ENCODE measurements at places on chromosomes 5 and 9.

GRCh38 chr9:137436761-137437600 is 4.2 kb downstream of the ENTPD8 start:
- DNase-seq: no peak

DNA sequence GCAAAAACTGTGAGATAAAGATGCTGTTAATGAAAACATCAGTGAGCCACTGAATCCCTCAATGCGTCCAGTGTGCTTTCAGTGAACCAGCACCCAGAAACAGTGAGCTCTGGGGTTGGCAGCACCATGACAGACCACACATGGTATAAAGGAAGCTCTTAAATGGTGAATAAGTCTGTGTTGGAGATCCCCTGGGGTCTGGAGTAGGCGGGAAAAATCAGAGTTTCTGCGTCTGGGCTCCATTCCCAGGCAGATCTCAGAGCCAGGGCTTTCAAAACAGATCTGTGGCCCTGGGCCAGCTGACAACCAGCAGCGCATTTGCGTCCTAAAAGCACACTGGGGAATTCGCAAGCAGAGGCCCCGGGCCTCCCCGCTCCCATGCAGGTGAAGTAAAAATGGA is 233.5 kb downstream of the FRMD3 start:
- DNase-seq: peak; percentile 19

DNA sequence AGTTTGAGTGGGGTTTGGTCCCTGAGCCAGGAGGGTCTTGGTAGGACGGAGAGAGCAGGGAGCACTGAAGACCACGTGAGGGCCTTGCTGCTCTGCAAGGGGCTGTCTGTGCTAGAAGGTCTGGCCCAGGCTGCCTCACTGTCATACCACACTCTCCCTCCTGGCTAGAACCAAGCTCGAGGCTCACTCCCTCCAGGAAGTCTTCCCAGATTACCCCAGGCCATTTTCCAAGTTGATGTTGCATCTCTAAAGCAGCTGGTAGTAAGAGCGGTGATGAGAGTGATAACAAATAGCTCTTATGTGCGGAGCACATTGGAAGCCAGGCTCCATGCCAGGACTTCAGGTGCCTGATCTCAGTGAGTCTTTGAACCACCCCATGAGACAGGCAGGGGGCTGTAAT is 6.6 kb downstream of the MYMK start:
- no peak for DNase-seq

DNA sequence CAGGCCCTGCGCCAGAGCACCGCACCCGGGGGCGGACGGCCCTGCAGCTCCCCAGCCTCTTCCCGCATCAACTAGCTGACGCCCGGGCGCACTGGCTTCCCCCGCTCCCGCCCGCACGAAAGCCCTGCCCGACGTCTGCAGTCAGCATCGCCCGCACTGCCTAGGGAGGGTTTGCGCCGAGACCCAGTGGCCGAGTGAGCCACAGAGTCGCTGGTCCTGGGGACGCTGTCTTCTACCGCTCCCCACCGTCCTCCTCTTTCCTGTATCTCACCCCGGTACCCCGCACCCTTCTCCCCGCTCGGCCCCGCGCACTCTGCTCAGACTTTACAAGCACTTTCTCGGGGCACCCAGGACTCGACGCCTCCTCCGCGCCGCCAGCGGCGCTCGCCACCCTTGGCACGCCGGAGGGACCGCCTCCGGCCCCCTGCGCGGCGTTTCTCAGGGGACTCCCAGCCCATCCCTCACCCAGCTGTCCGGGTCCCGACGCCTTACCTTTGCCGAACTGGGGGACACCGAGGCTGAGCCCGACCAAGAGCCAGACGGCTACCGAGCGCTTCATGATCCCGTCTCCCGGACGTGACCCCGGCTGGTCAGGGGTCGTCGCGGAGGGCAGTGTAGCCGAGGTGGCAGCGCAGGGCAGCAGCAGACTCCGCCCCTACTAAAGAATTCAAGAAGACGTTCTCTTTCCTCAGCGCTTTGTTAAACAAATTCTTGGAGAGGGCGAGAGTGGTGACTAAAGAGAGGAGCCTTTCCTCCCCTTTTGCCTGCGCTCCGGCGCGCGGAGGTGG is 670 bp downstream of the EDIL3 start:
- no peak for DNase-seq

GRCh38 chr5:126100767-126101166 is 322.4 kb upstream of the GRAMD2B start:
- no peak for DNase-seq

DNA sequence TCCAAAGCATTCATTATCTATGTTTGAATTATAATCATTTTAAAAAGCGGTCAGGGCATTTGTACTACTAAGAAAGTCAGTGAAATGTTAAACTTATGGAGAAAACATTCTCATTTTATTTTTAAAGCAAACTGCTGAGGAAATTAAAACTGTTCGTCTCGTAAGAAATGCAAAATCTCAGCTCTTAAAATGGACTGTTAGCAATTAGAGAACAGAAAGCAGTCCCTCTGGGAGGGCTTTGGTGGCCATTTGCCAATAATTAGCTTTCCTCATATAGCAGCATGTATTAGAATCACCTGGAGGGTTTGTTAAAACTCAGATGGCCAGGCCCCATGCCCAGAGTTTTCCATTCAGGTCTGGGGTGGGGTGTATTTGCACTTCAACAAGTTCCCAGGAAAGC is 120.7 kb upstream of the RASEF start:
- no peak for DNase-seq

DNA sequence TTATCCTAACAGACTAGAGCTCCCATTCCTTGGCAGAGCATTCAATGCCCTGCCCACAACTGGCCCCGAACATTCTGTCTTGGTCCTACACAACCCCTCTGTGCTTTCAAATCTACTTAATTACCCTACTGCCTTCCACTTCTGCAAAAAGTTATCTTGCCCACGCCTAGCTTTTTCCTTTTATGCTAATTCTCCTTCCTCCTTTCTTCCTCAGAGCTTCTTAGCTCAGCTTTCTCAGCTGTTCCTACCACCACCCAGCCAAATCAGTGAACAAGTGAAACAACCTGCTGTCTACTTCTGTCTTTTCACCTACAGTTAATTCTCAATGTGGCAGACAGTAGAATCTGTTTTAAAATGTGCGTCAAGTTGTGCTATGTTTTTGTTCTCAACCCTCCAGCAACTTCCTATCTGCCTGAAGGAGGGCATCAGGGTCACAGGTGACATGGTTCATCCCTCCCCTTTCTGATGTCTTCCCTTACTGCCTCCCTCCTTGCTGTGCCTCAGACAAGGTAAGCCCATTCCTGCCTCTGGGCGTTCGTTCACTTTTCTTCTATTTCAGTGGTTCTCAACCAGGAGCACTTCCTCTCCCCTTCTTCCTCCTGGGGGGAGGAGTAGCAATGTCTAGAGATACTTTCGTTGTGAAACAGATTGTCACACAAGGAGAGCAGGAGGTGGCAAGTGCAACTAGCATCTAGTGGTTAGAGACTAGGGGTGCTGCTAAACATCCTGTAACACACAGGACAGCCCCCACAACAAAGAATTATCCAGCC is 1.3 kb upstream of the REEP5 start:
- no peak for DNase-seq

- no peak for DNase-seq
These were observed 37.0 kb upstream of the RPS23 start for GRCh38 chr5:82314964-82315758.

DNA sequence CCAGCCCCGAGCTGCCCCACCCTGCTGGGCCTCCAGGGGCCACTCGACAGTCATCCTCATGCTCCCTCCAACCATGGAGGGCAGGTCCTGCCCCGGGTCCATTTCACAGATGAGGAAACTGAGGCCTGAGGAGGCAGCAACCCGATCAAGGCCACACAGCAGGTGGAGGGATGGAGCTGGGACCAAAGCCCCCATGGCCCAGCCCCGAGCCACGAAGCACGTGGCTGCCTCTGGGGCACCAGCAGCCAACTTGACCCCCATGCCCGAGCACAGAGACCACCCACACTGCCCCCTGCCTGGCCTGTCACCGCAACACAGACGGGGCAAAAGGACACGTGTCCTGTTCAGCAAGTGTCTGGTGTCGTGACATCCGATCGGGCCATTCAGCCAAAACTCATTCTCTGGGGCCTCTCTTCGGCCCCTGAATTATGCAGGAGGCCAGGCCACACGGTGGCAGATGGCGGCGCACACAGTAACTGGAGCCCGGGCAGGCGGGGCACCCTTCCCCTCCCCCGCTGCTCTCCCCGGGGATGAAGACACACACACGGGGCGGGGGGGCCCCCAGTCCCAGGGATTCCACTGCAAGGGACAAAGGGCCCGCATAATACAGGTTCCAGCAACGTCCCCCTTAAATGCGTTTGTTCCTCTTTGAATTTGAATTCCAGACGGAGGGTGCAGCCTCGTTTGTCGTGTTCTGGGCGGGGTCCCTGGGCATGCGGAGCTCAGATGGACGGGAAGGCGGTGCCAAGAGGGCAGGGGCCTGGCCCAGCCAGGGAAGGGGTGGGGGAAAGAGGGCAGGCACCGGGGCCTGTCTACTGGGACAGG is 29.4 kb upstream of the TMEM250 start:
- DNase-seq: no peak

DNA sequence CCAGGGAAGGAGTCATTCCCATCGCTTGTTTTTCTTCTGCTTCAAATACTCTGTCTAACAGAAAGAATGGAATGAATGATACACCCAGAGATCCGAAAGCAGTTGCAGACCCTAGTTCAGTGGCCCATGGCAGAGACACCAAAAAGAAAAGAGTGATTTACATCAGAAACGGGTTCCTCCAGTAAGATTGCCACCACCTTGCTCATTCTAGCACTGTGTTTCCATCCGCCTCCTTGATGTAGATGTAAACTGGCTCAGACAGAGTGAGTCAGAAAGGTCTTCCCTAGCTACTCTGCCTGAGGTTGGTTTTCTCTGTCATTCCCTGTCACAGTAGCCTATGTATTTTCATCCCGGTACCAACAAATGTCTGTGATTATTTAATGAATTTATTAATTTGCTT is 15.9 kb upstream of the CLINT1 start:
- DNase-seq: no peak

DNA sequence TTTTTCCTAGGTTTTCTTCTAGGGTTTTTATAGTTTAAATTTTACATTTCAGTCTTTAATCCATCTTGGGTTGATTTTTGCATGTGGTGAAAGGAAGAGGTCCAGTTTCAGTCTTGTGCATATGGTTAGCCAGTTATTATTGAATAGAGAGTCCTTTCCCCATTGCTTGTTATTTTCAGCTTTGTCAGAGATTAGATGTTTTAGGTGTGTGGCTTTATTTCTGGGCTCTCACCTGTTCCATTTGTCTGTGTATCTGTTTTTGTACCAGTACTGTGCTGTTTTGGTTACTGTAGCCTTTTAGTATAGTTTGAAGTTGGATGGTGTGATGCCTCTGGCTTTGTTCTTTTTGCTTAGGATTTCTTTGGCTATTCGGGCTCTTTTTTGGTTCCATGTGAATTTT is 25.8 kb downstream of the NIPBL start:
- no peak for DNase-seq

DNA sequence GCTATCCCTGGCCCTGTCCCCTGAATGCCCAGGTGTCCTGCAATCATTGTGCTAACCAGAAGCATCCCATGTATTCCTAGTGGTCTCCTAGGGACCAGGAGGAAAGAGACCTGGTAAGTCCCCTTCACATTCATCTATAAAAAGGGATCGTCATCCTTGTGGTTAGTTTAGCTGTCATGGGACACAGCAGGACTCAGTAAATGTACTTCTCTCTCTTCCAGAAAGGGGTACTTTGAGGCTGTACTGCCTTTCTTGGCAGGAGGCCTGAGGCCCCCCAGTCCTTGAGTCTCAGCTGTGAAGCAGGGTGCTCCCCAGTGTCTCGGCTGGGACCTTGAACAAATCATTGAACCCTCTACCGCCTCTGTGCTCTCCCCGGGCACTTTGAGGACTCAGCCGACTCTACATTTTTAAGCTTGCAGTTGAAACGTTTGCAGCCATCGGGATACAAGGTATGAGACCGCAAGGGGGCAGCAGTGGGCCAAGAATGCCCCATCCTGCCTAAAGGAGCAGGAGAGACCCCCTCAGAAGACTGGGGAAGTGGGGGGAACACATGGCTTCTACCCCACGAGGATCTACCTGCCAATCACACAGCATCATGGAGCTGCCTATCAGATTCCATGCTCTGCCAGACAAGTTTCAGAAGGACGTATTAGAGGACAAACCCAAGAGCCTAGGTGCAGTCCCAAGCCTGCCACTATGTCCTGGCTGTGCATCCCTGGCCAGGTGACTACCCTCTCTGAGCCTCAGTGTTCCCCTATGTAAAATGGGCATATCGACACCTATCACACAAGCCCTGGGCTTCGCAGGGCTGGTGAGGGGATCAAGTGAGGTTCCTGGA is 2.4 kb upstream of the PHYKPL start:
- no peak for DNase-seq

DNA sequence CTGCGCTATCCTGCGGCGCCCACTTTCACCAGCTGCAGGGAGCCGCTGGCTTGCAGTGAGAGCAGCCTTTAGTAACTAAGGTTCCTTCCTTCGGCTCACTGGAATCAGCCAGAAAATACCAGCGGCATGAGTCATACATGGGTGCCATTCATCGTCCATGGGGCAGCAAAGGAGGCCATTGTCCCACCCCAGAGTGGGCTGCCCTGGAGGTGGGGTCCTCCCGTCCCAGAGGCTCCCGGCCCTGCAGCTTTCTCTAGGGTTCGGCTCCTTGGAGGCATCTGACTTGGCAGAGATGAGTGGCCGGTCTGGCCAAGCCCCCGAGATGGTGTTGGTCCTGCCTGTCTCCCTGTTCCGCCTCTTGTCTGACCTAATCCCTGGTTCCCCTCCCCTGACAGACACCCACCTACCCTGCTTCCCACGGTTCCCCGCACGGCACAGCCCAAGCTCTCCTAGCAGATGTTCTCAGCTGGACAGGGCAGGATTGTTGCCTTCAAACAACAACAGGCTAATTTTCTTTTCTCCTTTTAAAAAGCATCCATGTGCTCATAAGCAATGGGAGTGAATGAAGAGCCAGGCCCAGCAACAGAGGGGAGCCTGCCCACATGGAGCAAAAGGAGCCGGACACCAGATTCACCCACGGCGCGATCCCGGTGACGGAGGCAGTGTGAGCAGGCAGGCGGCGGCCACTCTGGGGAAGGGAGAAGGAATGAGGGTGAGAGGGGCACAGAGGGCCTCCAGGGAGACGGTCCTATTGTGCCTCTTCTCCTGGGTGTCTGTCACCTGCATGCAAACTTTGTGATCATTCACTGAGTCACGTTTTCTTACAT is 97.0 kb upstream of the COL5A1 start:
- DNase-seq: no peak

GRCh38 chr9:33291031-33291397 is 698 bp downstream of the NFX1 start:
- no peak for DNase-seq

DNA sequence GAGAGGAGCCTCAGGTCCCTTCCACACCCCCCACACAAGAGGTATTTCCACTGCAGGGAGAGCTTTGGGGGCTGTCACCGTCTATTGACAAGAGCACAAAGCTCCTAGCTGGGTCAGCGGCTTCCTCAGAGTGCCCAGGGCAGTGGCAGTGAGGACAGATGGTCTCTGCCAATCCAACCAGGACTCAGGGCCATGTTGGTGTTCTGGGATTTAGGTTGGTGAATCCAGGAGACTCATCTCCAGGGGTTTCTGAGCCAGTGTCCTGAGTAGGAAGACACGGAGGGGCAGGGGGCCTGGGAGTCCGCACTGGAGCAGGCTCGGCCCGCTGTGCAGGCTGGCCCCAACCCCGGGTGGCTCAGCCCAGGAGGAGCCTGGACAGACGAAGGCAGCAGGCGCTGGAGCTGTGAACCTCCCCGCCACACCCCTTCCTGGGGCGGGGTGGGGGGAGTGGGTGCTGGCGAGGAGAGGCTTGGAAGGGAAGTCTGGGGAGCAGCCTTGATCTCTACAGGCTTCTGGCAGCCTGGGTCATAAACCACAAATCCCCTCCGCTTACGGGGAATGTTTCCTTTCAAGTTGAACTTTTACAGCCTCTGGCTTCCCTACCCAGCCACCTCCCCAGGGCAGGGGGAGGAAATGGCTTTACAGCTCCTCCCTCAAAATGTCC is 19.6 kb downstream of the CRB2 start:
- DNase-seq: no peak
